Fibroblast of villous mesenchyme (primary cell): ENCODE measurements at places on chromosomes 4 and X. TPM values are rescaled to one million over a fixed set of nuclear protein-coding genes. Genes with fewer than 3 reads are reported as not detected.

GRCh38 chrX:9071031-9071650 lies 37.2 kb upstream of the FAM9B start:
- DNase-seq, result no peak

GRCh38 chrX:42269186-42269585 lies 345.8 kb upstream of the CASK start:
- DNase-seq, result peak; percentile 5

DNA sequence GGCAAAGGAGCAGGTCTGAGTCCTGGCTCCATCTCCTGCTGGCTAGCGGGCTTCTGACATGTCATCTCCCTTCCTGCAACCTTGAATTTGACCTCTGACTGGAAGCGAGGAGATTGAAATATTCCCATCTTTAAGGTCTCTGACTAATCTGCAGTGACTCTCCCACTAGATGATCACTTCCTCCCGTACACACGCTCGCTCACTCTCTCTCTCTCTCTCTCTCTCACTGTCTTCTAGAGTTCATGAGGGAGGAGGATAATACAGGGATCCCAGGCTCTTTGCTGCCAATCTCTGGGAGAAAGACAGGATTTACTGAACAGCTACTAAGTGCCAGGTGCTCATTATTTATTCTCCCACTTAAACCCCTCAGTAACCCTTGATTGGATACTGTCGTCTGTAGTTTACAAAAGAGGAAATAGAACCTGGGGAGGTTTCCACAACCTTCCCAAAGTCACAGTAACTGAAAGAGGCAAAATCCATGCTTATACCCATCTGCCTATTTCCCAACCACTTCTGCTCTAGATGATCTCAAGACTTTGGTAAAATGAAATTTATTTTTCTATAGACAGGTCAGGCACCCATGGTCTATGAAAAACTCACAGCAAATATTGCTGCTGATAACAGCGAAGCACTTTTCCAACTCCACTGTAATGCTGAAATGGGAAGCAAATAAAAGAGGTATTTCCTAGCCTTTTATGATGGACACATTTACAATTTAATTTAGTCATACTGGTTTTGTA lies 193.5 kb upstream of the C1QTNF7 start:
- peak; percentile 83 for DNase-seq

EOLA2 gene
- 16.4 and 23.2 TPM in 2 replicates for total RNA-seq

- DNase-seq, result no peak
These were observed 280.6 kb upstream of the CLNK start for GRCh38 chr4:10965196-10965595.
